ENCODE measurements at places on chromosomes 4 and X. TPM values are rescaled to one million over a fixed set of nuclear protein-coding genes. Genes with fewer than 3 reads are reported as not detected.

TCEANC gene
- polyA plus RNA-seq: 2.6 TPM

FAM47E gene
- polyA plus RNA-seq: 15.0 TPM

STARD8 gene
- 12.7 TPM for polyA plus RNA-seq

CXCL3 gene
- 0.97 TPM for polyA plus RNA-seq

- no peak for DNase-seq
- H3K36me3 ChIP-seq: no peaks in the 10 kb centered on the region
- no peaks in the 10 kb centered on the region for H3K27me3 ChIP-seq
- H3K4me3 ChIP-seq: no peak overlapping the region
- no peaks in the 10 kb centered on the region for H3K4me1 ChIP-seq
These were observed 1230.3 kb upstream of the AGA start for GRCh38 chr4:178672512-178672911.

- H3K4me1 ChIP-seq: no peaks in the 10 kb centered on the region
- no peaks in the 10 kb centered on the region for H3K27me3 ChIP-seq
- H3K36me3 ChIP-seq: no peaks in the 10 kb centered on the region
These were observed 41.1 kb downstream of the ADRA2C start for GRCh38 chr4:3807311-3807710.

GRCh38 chr4:7894677-7895181, 44.9 kb downstream of the AFAP1 start:
- H3K27me3 ChIP-seq: no peaks in the 10 kb centered on the region
- DNase-seq: no peak
- no peaks in the 10 kb centered on the region for H3K4me1 ChIP-seq
- H3K36me3 ChIP-seq: no peaks in the 10 kb centered on the region
- no peak overlapping the region for H3K4me3 ChIP-seq

- H3K27me3 ChIP-seq: no peaks in the 10 kb centered on the region
- no peak overlapping the region for H3K27ac ChIP-seq
- DNase-seq: peak; percentile 12
These were observed 292.9 kb downstream of the TLL1 start for GRCh38 chr4:166165829-166166420.

DNA sequence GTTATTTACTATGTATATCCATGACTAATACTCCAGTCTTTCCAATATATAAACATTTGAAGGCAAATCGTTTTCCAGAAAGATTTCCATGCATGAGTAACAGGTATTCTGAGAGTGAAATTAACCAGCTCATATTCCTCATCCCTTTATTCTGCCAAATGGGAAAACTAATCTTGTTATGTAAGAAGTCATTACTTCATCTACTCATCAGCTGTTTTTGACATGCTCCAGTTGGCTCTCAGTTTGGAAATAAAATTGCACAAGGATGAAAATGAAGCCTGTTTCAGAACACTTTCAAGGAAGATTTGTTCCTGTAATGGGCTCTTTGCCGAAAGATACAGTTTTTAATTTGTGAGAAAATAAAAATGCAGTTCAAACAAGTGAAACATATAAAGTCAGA, 121.9 kb downstream of the KCTD8 start:
- no peaks in the 10 kb centered on the region for H3K4me1 ChIP-seq
- H3K4me3 ChIP-seq: no peak overlapping the region
- no peaks in the 10 kb centered on the region for H3K36me3 ChIP-seq
- H3K27me3 ChIP-seq: no peaks in the 10 kb centered on the region
- DNase-seq: no peak

DNA sequence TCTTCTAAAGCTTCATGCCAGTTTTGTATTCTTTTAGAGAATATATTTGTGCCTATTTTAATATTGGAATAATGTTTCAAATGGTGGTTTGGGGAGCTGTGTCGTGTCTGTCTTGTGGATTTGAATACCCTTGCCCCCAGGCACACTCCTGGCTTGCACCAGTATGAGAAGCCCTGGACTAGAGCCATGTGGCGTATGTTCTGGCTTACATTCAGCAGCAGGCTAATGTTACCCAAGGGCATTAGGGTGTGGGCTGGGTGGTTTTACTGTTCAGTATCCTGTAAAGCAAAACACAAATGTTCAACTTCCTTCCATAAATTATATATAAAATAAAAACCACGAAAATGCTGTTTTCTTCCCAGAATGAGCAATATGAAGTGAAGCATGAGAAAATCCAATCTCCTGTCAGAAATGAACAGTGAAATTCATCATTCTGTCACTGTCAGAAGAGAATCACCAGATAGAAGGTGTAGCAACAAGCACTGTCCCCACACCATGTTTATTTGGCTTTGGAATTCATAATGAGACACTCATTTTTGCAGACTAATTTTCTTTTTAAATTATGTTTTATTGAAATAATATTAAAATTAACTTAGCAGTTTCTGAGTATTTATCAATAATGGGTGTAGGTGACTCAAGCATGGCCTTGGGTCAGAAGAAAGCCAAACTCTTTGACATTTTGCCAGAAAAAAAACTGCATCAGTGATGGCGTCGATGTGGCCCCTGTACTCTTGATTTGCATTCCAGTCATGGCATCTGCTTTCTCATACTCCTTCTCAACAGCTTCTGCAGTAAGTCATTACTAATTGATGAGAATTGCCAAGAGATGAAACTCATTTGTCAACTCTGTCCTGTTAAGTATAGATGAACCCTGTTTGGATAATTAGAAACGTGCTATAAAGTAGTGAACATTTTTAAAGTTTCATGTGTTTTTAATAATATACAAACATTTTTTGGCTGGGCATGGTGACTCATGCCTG, 43.8 kb downstream of the WWC2 start:
- H3K27ac ChIP-seq: no peak overlapping the region
- no peak for DNase-seq
- peaks cover 8% of the 10 kb centered on the region for H3K4me1 ChIP-seq
- H3K27me3 ChIP-seq: no peaks in the 10 kb centered on the region
- no peaks in the 10 kb centered on the region for H3K36me3 ChIP-seq
- H3K4me3 ChIP-seq: no peak overlapping the region

- peak; percentile 38 for DNase-seq
- H3K4me1 ChIP-seq: no peaks in the 10 kb centered on the region
These were observed 61.4 kb downstream of the GBA3 start for GRCh38 chr4:22754116-22754515.

GRCh38 chr4:174181827-174182226, 101.6 kb downstream of the FBXO8 start:
- no peaks in the 10 kb centered on the region for H3K36me3 ChIP-seq
- DNase-seq: no peak
- H3K27me3 ChIP-seq: no peaks in the 10 kb centered on the region
- no peak overlapping the region for H3K27ac ChIP-seq
- no peak overlapping the region for H3K4me3 ChIP-seq

GRCh38 chrX:19627081-19627480, 111.8 kb upstream of the MAP3K15 start:
- H3K4me3 ChIP-seq: no peak overlapping the region
- no peak overlapping the region for H3K27ac ChIP-seq
- no peaks in the 10 kb centered on the region for H3K36me3 ChIP-seq
- no peaks in the 10 kb centered on the region for H3K27me3 ChIP-seq

DNA sequence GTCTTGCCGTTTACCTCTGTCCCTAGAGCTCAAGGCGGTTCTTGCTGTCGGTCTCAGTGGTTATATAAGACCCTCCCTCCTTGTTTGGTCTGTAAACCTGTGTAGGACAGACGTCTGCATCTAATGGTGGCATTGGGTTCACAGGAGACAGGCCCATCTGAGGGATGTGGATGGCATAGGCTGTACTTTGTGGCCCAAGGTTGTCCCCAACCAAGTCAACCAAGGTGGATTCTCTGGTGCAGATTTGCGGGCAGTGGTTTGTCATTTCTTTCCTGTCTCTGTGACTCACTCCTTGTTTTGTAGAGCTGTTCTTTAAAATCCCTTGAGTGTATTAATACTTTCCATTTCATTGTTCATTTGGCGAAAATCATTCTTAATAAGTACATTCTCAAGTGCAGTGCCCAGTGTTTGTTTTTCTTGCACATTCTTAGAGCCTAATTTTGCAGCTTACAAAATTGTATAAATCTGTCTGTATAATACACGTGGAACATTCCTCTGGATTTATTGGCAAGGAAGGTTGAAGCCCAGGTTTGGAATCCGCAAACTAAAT, 68.0 kb upstream of the TLR2 start:
- H3K36me3 ChIP-seq: no peaks in the 10 kb centered on the region
- DNase-seq: no peak
- H3K4me1 ChIP-seq: no peaks in the 10 kb centered on the region
- no peak overlapping the region for H3K4me3 ChIP-seq
- no peaks in the 10 kb centered on the region for H3K27me3 ChIP-seq
- no peak overlapping the region for H3K27ac ChIP-seq

DNA sequence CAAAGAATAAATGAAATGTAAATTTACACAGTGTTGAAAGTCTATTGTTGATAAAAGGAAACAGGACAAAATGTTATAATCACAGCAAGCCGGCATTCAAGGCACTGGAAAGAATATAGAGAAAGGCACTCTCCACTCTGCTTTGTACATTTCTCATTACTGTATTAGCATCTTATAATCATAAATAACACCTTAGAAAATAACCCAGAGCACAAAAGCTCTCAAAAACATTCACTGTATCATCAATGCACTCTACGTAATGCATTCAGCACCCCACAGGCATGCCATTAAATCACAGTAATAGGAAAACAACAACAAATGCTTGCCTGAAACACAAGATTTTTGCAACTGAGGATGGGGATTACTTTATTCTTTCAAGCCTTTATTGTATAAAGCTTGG, 75.3 kb upstream of the TRPC3 start:
- H3K4me1 ChIP-seq: no peaks in the 10 kb centered on the region
- no peak for DNase-seq
- H3K27me3 ChIP-seq: no peaks in the 10 kb centered on the region
- no peaks in the 10 kb centered on the region for H3K36me3 ChIP-seq
- H3K27ac ChIP-seq: no peak overlapping the region

- H3K4me3 ChIP-seq: no peak overlapping the region
- H3K36me3 ChIP-seq: no peaks in the 10 kb centered on the region
- H3K27ac ChIP-seq: no peak overlapping the region
- DNase-seq: no peak
- H3K27me3 ChIP-seq: no peaks in the 10 kb centered on the region
- H3K4me1 ChIP-seq: peaks cover 6% of the 10 kb centered on the region
These were observed 99.5 kb upstream of the MYOZ2 start for GRCh38 chr4:119035951-119036737.

DNA sequence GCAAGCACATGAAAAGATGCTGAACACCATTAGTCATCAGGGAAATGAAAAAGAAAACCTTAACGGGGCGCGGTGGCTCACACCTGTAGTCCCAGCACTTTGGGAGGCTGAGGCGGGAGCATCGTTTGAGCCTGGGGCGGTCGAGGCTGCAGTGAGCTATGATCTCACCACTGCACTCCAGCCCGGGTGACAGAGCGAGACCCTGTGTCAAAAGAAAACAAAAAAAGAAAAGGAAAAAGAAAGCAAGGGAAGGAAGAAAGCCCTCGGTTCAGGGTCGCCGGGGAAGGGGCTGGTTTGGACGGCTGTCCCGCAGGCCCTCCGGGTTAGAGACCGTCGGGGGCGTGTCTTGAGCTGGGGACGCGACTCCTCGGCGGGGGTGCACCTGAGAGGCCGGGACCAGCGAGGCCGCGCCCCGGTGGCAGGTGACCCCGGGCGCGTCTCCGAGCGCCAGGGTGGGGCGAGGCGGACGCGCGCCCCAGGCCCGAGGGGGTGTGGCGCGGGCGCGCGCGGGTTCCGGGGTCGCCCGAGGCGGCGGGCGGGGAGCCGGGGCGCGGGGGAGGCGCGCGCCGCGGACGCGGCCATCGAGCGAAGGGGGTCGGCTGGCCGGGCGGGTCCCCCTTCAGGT, 478 bp upstream of the PLXNA3 start:
- H3K27me3 ChIP-seq: no peaks in the 10 kb centered on the region
- H3K4me1 ChIP-seq: no peaks in the 10 kb centered on the region
- H3K36me3 ChIP-seq: no peaks in the 10 kb centered on the region
- no peak overlapping the region for H3K4me3 ChIP-seq

GRCh38 chr4:76969941-76970529, 20.5 kb downstream of the SEPTIN11 start:
- peaks cover 9% of the 10 kb centered on the region for H3K4me1 ChIP-seq
- H3K27ac ChIP-seq: no peak overlapping the region
- no peak overlapping the region for H3K4me3 ChIP-seq
- no peaks in the 10 kb centered on the region for H3K27me3 ChIP-seq
- DNase-seq: no peak

DNA sequence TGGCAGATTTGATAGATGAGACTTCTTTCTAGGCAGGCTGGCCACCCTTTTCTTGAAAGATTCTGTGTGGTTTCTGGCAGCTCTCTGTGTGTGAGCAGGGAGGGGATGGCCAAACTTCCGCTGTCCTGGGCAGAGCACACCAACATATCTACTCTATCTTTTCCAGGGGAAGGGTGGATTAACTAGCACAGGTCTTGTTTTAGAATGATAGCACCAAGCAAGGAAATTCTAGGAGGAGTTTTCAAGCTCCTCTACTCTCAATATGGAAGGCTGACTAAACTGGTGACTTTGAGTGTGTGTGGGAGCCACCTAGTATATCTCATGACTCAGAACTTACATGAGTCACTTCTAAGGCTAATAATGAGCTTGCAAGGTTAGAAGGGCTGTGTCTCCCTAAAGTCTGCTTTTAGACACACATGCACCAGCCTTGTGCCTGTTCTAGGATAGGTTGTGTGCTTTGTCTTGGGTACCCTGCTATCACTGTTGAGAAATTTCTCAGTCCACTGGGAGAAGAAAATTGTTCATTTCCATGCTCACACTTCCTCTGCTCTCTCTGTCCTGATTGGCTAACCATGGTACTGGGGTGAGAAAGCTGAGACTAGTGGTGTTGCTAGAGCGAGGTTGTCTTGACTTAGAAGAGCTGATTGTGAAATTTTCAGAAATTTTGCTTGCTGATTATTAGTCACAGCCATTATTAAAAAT, 72.9 kb downstream of the YIPF6 start:
- H3K27me3 ChIP-seq: no peaks in the 10 kb centered on the region
- no peaks in the 10 kb centered on the region for H3K36me3 ChIP-seq
- no peak for DNase-seq

DNA sequence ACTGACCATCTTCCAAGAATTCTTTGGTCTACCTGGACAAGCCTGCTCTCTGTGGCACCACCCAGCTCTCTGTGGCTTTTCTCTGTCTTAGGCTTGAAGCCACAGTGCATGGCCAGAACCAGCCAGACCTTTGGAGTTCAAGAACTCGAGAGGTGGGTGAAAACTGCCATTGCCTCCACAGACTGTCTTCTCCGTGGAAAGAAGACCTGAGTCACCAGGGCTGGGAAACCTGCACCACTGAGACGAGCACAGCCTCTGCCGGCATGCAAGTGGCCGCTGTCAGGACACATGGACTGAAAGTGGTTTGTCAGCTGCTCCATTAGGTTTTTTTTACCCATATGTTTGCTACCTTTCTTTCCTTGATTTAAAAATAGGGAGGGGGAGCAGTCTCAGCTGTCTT, 74.5 kb downstream of the MGST2 start:
- H3K4me1 ChIP-seq: peaks cover 7% of the 10 kb centered on the region
- no peak for DNase-seq
- H3K4me3 ChIP-seq: no peak overlapping the region

- no peak for DNase-seq
- peak overlapping the region; percentile 39 for H3K4me3 ChIP-seq
- peak overlapping the region; percentile 45 for H3K27ac ChIP-seq
- H3K27me3 ChIP-seq: no peaks in the 10 kb centered on the region
- H3K36me3 ChIP-seq: no peaks in the 10 kb centered on the region
- H3K4me1 ChIP-seq: peaks cover 3% of the 10 kb centered on the region
These were observed 828 bp upstream of the BBS12 start for GRCh38 chr4:122731676-122732075.
